Breast epithelium (tissue), 4 donors: ENCODE measurements at places on chromosomes 4 and X. TPM values are rescaled to one million over a fixed set of nuclear protein-coding genes. Genes with fewer than 3 reads are reported as not detected.
A peak's percentile ranks its signal among the peaks of the same experiment; 100 is the strongest.

The AVPR2 gene
- 0.44 TPM for total RNA-seq

The FRMD7 gene
- total RNA-seq, result not detected

The FRG2 gene
- not detected for total RNA-seq

DNA sequence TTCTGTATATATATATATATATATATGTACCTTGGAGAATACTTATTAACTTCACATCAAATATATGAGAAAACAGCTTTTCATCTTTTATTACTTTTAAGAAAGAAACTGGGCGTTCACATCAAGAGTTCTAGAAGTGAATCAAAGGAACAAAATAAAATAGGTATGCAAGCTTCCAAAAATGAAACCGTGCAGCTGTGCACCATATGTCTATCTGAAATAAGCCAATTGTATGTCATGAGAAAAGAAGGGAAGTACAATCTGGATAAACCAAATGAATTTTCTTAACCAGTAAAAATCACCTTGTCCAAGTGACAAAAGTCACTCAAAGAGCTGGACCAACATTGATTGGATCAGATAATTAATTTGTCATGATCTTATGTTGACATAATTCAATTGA is 405.4 kb upstream of the TECRL start:
- DNase-seq, result no peak

- DNase-seq, result no peak
These were observed 7.6 kb downstream of the ZXDA start for GRCh38 chrX:57902633-57903032.

DNA sequence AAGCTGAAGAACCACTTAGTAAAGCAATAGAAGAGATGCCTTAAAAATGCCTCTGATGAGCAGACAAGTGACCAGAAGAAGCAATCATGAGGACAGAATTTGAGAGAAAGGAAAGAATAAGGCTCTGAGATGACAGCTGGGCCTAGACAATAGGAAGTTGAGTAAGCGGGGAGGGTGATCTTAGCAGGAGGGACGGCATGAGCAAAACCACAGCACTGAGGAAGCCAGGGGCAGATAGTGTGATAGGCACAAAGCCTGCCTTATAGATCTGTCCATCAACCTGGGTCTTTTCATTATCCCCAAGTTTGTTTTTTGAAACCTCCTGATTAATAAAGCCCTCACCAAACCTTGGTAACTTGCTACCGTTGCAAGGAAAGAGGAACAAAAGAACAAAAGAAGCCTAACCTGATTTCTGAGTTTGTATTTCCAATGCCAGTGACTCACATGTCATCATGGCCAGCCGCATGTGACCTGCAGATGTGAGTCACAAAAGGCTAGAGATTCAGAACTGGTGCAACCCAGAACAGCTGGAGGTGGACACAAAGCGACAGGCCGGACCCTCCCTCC is 55.7 kb upstream of the PPARGC1A start:
- peak; percentile 53 for DNase-seq

DNA sequence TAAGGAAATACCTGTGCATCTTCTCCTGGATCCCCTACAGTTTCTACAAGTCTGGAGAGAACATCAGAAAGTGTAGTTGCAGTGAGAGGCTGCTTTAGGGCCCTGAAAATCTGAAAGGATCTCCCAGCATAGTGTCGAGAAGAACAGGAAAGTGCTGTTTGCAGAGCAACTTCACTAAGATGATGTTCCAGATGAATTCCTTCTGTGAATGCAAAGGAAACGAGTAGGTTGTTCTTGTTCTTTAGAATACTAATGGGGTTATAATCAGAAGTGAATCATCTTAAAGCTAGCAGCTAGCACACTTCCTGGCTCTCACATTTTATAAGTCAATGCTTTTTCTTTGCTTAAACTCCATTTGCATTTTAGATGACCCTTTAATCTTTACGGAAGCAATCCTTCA is 53.7 kb downstream of the ZAR1 start:
- DNase-seq, result no peak

The SPANXN2 gene
- not detected for total RNA-seq

DNA sequence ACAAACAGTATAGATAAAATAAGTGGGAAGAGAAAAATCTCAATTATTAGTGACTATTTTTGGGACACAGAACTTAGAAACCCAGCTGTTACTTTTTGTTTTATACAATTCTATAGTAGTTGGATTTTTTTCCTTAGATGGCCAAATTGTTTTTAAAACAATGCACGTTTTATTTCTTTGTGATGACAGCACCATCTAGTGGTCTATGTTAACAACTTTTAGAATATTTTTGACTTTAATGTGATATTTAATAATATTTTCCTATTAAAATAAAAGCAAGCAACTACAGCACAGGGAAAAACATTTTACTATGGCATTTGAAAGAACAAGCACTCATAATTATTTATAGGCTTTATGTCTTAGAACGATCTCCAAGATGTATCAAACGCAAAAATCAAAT is 5.6 kb upstream of the SMIM31 start:
- DNase-seq, result no peak

- DNase-seq, result no peak
These were observed 463.0 kb upstream of the GALNT7 start for GRCh38 chr4:172705565-172705964.

DNA sequence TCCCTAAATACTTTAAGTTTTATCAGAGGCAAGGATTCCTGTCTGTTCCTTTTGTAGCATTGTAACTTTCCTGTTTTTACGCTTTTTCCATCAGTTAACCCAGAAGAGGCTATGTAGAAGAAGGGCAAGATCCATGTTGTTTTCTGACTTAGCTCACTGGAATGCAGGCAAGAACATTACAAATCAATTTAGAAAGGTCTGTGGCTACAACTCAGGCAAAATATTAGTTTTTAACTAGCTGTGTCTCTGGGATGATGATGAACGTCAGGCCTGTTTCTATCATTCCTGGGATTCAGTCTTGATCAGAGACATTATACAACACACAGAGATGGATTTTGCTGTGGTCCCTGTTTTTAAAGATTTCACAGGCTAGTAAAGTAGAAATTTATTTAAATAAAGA is 813.0 kb upstream of the POU3F4 start:
- no peak for DNase-seq

The TBC1D8B gene
- total RNA-seq, result 5.3 TPM

- DNase-seq, result no peak
These were observed 86.8 kb downstream of the FAM53A start for GRCh38 chr4:1597021-1597931.

DNA sequence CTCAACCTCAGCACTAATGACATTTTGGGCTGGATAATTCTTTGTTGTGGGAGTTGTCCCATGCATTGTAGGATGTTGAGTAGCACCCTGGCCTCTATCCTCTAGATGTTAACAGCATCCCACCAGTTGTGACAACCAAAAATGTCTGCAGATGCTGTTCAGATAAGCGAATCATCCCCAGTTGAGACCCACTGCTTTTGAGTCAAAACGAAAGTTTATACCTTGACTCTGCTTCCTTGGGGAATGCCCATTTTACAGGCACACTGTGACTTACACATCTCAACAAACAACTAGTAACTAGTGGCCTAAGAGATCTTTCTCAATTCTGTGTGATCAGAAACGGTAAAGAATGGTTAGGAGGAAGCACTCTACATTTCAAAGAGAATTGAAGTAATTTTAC is 37.0 kb downstream of the SEPSECS start:
- DNase-seq, result no peak

- no peak for DNase-seq
These were observed 285.9 kb upstream of the ARSJ start for GRCh38 chr4:114265342-114265741.

DNA sequence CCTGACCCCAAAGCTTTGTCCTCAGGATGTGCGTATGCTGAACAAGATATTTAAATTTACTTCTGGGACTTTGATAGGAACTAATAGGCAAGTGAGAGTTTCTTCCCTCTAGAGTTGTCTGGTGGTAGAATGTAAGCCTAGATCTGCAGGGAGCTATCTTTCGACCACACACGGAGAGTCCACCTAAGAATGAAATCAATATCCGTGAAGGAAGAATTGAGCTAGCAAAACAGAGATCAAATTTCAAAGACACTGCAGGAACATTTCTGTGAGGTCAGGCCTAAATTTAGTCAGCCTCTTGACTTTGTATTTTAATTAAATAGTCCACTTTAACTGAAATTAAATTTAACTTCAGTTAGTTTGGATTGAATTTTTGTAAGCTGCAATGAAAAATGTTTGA is 871.3 kb downstream of the RAB28 start:
- DNase-seq, result no peak

GRCh38 chrX:74420196-74421035 is 877 bp upstream of the SLC16A2 start:
- DNase-seq, result peak; percentile 49

- DNase-seq, result no peak
These were observed 32.2 kb downstream of the PDLIM5 start for GRCh38 chr4:94483895-94484294.

The TACR3 gene
- not detected for total RNA-seq

The AMELX gene
- not detected for total RNA-seq

The GPC4 gene
- 7.7 TPM for total RNA-seq

- no peak for DNase-seq
These were observed 179.9 kb downstream of the GABRG1 start for GRCh38 chr4:45944000-45944399.

DNA sequence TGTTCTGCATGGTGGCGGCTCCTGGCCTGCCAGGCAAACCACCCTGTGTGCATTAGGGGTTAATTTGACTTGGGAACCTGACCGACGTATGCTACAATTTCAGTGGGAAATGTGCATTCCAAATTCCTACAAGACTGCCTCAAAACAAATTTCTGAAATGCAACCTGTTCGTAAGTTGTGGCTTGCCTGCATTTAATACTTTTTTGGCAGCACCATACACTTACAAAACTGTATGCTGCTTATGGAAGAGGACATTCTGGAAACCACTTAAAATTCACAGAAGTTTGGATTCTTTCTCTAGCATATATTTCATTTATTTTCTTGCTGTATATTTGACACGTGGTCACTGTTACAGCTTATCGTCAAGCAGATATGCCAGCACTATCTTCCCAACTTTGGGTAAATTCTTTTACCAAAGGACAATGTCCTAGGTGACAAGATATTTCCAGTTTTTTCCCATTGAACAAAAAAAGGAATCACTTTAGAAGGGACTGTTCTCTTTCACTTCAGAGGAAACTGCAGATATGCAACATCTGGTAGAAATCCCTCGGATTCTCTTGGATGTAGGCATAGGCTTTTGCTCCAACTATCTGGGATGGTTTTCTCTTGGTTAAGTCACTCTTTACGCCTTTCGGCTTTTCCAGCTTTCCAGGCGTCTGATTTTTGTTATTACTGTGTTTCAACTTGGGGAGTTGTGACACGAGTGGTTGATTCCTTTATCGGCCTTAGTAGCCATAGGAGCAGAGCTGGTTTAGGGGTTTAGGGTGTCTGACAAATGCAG is 9.7 kb upstream of the TENM3 start:
- DNase-seq, result no peak

DNA sequence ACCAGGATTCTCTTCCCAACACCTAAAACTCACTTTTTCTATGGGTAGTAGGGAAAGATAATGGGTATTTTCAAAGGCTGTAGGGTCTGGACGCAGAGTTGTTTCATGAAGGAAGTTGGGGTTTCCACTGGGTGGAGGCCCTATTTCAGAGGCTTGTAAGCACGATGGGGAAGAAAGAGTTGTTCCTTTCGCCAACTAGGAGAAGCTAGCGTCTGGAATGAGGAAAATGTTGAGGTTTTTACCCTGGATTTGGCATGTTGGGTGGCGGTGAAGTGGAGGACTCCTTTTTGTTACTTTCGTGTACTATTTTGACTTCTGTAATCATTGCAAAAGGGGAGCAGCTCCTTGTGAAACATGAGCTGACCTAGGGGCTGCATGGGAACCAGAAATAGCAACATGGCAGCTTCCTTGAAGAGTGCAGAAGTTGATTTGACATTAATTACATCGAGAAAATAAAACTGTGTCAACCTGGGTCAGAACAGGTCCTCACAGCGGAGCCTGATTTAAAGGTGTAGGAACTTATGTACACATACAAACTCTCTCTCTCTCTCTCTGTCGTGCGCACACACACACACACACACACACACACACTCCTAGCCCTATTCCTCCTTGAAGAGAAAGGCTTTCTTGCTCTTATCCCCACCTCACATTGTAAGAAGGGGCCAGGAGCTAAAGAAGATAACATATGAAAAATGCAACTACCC is 19.1 kb downstream of the VSIG4 start:
- DNase-seq, result no peak

DNA sequence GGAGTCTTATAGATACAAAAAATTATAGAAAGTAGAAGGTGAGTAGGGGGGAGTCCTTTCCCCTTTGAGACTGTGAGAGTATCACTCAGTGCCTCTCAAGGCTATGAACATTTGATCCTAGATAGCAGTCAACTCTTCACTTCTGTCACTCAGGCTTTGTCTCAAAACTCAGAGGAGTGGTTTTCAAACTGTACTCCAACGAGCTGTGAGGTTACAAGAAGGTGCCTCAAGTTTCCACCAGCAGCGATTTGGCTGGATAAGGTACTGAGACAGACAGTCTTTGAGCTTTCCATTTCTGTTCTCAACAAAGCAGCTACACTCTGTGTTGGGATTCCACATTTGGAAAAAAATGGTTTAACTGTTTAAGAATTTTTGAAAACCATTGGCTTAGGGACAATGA is 48.0 kb upstream of the NDST3 start:
- DNase-seq, result no peak

- DNase-seq, result no peak
These were observed 27.7 kb downstream of the DMP1 start for GRCh38 chr4:87677731-87678130.

GRCh38 chrX:19658030-19658429 is 142.7 kb upstream of the MAP3K15 start:
- DNase-seq, result no peak

DNA sequence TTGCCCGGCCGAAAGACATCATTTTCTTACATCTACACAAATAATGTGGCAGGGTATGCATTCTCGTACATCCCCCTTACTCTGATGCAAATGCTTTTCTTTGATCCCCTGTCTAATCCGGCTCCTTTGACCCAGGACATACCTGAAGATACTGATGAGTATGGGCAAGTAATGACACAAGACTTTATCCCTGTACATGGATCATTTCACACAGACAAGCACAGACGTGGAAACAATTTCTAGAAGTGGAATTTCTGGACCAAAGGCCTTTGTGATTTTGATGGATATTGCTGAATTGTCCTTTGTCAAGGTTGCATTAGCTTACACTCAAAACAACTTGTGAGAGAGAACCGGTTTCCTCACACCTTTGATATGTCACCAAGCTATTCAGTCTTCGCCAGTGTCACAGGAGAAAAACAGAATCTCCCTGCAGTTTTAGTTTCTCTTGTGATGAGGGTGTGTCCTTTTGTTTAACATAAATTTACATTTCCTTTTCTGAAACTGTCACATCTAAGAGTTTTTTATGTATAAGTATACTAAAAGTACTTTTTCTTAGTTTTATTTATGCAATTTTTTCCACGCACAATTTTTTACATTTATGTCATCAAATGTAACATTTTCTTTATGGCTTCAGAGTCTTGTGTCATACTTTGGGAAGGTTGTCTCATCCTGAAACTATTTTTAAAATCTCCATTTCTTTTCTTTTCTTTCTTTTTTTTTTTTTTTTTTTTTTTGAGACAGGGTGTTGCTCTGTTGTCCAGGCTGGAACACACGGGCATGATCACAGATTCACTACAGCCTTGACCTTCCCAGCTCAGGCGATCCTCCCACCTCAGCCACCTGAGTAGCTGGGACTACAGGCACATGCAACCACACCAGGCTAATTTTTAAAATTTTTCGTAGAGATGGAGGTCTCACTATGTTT is 25.2 kb downstream of the RWDD4 start:
- DNase-seq, result no peak

- no peak for DNase-seq
These were observed 5.2 kb upstream of the JAKMIP1 start for GRCh38 chr4:6205567-6205931.
